ENCODE measurements at places on chromosomes 12 and 14.

DNA sequence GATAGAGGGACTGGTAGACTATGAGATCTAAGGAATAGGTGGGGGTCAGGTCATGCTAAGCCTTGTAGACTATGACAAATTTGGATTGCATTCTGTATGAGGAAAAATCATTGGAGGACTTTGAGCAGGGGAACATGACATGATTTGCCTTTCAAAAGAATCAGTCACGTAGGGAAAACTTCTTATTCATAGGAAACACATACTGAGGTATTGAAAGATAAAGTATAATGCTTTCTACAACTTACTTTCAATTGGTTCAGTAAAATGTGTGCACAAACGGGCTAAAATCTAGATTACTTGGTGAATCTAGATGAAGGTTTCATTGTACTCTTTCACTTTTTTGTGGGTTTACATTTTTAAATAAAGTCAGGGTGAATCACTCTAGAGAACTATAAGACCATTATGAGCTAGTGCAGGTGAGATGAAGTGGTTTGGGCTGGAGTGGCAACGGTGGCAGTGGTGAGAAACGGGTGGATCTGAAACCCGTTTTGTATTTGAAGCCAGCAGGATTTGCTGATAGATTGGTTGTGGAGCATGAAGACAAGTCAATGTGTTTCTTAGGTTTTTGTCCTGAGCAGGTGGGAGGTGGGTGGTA, 6.7 kb downstream of the BBS10 start:
- no peak for DNase-seq

DNA sequence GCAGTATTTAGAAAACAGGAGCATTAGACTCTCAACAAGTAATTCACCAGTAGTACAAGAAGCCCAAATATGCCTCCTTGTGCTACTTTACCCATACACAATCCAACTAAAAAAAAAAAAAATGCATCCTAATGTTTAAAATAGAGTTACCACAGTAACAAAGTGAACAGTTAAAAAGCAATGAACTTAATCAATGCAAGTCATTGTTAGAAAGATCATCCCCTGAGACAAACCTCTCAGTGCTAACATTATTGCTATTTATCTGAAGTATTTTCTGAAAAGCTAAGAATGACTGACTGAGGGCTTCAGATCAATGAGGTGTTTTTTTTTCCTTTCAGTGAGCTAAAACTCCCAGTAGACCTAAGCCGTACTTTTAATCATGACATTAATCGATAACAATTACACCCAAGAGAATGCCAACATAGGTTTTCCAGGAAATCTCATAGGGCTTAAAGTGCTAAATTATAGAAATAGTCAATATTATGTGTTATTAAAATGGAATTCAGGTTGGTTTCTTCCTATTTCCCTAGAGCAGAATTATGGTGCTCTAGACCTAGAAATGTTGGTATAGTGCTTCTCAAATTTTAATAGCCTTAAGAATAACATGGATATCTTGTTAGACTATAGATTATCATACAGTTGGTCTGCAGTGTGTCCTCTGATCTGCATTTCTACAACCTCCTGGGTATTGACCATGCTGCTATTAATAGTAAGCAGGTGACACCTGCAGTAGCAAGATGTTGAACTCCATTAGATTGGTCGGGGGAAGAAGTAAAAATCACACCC, 123.0 kb downstream of the PRKD1 start:
- DNase-seq: no peak

GRCh38 chr14:34380471-34380845, 81.6 kb downstream of the SPTSSA start:
- no peak for DNase-seq

DNA sequence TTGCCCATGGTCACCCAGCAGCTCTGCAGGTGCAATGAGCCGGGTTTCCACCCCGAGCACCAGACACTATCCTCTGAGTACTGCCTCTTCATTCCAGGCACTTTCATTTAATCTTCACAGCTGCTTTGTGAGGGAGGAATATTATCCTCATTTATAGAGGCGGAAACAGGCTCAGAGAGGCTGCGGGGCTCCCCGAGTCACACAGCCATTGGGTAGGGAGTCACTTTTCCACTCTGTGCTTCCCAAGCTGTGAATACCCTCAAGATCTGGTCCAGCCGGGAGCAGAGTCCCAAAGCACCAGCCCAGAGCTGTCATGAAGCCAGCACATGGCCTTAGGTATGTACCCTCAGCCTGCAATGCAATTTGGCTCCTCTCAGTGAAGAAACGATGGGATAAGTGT, 51.7 kb upstream of the RIN3 start:
- DNase-seq: no peak

DNA sequence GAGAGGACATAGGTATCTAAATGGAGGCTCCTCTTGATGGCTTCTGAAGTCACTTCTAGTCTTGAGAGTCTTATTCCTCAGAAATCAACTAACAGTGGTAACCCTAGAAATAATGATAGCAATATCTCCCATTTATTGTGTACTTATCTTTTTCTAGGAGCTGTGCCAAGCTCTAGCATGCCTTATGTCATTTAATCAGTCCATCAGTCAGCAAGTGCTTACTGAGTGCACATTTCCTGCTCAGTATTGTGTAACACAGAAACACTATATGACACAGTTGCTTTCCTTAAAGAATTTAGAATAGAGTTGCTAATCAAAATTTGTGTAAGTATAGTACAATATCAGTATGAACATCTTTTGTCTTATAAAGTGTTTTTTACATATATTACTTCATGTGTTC, 36.6 kb downstream of the KRT76 start:
- no peak for DNase-seq

DNA sequence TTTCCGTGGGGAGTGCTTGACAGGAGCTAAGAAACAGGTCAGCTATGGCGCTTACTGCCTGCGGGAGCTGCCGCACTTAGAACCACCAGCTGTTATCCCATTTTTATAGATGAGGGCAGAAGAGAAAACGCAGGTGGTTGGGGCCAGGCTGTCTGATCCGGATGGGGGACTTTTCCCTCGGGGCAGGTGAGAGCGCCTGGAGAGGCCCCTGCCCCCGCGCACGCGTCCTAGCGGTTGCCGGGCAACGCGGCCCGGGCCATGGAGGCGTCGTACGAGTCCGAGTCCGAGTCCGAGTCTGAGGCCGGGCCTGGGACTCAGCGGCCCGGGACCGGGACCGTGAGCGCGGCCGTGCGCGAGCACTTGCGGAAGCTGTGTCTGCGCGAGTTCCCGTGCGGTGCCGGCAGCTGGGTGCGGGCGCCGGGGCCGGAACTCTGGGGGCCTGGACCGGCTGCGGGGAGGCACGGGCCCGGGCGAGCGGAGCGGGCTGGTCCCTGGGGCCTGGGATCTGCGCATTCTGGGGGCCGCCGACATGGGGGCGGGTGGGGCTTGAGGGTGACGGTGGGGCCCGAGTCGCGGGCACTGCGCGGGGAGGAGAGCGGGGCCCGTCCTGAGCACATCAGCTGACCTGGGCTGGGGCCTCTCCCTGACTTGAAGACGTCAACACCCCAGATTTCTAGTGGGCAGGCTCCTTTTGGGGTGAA, at the start of gene LRRC43:
TSS of gene LRRC43 (plus strand) at position 237 of the 701 bp plus-strand sequence. CDS start at position 259, 22 bp downstream.
- DNase-seq: peak; percentile 66

DNA sequence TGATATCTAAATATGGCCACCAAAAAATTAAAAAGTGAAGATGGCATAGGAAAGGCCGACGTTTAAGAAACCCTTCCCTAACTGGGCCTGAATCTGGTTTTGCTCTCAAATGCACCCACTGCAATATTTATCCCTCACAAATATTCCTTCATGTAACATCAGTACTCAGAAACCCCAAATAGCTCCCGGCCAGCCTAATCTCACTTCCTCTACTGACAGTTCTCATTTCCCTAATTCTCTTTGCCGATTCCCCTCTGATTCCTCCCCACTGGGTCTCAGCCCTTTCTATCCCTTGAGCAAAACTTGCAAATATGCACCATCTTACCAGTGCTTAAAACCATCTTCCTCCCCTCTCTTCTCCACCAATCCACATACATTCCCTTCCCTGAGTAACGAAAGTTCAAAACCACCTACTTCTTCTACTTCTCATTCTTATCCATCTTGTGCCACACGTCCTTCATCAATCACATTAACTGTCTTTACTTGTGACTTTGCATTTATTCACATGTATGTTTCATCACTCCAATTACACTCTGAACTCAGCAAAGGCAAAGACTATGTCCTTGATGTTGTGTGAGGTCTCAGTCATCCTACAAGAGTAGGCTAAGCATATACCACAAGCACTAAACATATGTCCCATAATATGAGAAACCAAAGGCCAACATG, 23.1 kb downstream of the KCNK10 start:
- DNase-seq: no peak

DNA sequence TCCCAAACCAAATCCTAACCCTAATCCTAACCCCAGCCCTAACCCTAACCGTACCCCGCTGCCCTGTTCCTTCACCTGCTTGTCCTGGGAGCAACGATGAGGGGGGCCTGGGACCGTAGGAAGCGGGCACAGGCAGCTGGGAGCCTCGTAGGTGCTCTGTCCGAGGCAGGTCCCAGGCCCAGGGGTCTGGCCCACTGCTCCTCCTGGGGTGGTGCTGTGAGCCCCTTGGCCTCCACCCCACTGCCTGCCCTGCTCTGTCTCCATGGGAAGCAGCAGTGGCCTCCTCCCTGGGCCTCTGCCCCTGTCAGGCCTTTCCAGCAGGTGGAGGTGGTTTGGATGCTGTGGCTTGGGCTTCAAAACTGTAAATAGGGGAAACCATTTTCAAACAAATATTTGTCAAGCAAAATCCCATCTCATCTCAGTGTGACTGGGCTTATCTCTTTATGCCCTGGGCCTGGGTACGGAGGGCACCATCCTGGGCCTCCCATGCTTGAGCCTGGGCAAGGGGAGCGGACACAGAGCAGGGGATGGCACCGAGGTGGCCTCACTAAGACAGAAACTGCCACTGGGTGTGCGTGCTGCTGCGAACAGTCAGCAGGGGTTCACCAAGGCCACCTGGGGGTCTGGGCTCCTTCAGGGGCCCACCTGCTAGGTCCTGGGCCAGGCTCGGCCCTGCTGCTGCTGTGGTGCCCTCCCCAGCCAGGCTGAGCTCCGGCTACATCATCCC, 3.7 kb upstream of the BEGAIN start:
- DNase-seq: no peak
